Hepatic stellate cell (primary cell): ENCODE measurements at places on chromosomes 3 and 15.

- no peak for DNase-seq
Measured at GRCh38 chr15:83890587-83890986, 236.7 kb downstream of the ADAMTSL3 start.

DNA sequence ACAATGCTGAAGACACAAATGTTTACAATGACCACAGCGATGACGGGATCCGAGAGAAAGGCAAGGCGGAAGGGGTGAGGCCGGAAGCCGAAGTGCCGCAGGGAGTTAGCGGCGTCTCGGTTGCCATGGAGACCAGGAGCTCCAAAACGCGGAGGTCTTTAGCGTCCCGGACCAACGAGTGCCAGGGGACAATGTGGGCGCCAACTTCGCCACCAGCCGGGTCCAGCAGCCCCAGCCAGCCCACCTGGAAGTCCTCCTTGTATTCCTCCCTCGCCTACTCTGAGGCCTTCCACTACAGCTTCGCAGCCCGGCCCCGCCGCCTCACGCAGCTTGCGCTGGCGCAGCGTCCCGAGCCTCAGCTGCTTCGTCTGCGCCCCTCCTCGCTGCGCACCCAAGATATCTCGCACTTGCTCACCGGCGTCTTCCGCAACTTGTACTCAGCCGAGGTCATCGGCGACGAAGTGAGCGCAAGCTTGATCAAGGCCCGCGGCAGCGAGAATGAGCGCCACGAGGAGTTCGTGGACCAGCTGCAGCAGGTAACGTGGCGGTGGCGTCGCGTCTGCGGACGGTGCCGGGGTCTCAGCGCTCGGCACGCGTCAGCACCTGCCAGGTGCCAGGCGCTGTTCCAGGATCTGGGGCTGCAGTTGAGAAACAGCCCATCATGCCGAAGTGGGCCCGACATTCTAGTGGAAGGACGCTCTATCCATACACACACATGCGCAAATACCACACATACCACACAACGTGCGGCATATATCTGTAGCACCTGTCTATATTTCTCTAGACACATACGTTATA, at the start of gene DLEC1:
DLEC1 (plus strand) TSS at position 108 of the 798 bp plus-strand sequence; CDS start at position 126, 18 bp downstream.
- peak; percentile 63 for DNase-seq

DNA sequence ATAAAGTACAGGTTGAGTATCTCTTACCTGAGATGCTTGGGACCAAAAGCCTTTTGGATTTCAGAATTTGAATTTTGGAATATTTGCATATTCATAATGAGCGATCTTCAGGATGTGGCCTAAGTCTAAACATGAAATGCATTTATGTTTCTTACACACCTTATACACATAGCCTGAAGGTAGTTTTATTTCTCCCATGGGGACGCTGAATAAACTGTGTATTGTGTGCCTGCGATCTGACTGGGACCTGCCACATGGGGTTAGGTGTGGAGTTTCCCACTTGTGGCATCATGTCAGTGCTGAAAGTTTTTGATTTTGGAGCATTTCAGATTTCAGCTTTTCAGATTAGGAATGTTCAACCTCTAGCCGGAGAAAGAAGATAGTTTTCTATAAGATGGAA, 35.5 kb downstream of the UBE2E2 start:
- no peak for DNase-seq

GRCh38 chr3:58161435-58162398, 49.1 kb downstream of the DNASE1L3 start:
- DNase-seq = peak; percentile 90

- DNase-seq = peak; percentile 65
Measured at GRCh38 chr3:9704347-9705322, 1.0 kb downstream of the CPNE9 start.

GRCh38 chr3:180267202-180267843, 230.6 kb upstream of the PEX5L start:
- DNase-seq = no peak

DNA sequence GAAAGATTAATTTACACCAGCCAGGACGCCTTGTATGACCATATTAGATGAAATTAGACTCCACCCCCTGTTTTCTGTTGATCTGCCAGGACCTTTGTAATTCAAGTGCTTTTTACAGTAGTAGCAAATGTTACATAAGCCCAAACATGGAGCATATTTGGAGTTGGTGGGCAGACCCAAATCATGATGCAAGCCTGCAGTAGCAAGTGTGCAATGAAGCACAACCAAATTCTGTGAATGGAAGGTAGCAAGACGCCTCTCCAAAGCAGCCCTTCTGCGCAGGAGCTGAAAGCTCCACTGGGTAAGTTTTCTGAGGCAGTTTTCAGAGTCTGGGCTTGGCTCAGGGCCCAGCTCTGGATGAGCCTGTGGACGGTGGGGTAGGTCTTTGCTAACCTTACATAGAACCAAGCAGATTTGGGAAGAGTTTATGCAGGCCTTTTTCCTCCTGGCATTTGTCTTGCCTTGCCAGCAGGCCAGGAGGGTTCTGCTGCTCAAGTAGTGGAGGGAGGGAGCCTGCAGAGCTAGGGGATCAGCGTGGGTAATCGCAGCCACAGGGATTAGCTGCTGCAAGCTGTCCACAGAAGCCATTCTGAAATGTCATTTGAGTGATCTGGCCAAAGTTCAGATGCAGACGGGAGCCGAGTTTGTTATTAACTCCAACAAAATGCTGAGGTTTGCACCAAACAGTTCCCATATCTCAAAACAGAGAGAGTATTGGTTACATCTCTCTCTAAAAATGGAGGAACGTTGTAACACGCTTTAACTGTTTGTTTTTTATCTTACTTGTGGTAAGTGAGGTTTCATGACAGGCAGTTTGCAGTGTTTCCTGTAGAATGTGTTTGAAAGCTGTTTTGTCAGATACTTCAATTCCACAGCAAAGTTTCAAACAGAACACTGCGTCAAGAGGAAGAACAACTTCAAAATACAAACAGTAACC, 55.4 kb downstream of the PSMD6 start:
- no peak for DNase-seq

DNA sequence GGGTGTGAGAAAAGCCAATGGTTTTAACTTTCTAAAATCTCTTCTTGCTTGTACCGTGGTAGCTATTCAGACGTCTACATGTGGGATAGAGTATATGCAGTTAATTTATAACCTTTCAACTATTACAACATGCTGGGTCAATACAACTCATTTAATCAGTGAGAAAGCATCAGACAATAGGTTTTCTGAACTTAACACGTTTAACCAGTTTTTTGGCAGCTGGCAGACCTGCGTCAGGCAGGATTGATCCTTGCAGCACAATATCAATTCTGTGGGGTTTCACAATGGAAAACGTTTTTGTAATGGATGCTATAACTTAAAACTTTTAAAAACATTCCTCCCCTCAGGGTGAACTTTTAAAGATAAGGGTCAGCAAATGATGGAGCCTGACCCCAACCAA, 6.5 kb downstream of the GNB5 start:
- no peak for DNase-seq

DNA sequence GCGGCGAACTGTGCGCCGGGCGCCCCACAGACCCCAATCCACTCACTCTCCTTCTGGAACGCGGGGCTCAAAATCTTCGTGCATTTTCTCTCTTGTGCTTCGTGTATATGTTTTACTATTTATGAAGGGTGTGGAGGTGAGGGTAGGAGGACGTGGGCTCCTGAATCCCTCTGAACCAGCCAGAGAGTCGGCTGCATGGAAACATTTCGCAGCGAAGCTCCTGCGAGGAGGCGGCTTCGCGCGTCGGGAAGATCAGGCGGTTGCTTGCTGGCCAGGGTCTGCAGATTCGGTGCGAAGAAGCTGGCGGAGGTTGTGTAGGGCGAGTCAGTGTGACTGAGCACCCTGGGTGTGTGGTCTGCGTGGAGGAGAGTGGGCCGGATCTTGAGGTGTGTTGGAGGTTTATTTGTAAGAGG, 1.1 kb downstream of the CNTN4 start:
- no peak for DNase-seq

DNA sequence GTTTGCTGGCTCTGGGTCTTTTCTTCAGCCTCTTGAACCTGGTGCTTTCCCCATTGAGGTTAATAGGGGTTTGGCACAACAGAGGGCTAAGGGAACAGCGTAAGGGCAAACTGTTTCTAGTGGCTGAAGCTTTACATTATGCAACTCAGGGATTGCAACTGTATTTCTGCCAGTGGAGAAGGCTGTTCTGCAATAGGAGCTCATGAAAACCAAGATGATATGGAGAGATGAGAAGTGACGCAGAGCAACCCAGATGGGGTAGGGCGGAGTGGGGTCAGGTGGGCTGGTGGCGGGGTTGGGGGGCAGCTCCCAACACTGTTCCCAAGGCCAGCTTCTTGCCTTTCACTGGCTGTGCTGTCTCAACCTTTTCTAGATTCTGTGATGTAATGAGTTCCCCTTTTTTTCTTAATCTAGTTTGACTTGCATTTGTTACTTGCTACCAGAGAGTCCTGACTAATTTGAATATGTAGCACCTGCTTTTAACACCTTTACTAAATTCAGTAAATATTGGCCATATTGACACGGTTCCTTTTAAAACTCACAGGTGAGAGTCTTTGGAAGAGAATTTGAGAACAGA, 7.2 kb downstream of the GXYLT2 start:
- no peak for DNase-seq

DNA sequence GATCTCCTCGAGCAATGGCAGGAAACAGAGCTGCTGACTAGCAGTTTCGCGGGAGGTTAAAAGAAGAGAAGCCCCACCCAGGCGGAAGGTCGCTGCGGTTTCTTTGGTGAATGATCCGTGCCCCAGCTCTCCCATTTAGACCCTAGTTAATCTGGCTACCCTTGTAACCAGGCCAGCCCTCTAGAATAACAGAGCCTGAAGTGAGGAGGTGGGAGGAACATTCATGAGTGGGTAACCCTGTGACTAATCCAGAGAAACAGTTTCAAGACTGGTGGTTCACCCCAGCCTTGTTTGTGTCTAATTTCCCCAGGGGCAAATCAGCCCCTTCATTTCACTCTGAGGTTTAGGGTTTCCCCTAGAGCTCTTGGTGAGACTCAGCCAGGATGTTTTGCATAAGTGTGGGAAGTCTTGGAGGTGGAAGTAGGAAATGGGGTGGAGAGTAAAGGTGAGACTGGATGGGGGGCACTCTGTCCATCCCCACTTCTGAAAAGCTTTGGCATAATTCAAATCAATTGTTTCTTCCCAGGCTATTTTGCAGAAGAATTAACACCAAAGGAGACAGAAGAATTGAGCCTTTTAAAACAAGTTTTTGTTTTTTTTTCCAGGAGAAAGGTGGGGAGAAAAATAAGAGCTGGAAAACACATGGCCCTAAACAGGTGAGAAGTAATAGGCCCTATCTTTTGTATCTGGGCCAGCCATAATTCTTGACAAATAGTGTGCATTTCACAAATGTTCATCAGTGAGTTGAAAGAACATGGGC, 303.1 kb downstream of the RPLP1 start:
- DNase-seq = no peak

DNA sequence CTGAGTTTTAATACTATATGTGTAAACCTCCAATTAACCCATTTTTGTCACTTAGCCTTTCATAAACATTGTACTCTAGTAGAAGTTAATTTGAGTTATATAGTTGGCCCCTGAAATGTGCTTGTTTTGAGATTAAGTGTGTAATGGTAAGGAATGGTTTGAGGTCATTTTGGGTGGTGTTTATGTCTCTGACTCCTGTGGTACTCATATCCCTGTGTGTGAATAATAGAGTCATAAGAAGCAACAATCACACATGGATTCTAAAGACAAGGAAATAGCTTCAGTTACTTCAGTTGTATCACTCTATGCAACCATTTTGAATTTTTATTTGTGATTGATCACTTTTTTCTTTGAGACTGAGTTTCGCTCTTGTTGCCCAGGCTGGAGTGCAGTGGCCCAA, 408.5 kb downstream of the MFSD1 start:
- DNase-seq = no peak

DNA sequence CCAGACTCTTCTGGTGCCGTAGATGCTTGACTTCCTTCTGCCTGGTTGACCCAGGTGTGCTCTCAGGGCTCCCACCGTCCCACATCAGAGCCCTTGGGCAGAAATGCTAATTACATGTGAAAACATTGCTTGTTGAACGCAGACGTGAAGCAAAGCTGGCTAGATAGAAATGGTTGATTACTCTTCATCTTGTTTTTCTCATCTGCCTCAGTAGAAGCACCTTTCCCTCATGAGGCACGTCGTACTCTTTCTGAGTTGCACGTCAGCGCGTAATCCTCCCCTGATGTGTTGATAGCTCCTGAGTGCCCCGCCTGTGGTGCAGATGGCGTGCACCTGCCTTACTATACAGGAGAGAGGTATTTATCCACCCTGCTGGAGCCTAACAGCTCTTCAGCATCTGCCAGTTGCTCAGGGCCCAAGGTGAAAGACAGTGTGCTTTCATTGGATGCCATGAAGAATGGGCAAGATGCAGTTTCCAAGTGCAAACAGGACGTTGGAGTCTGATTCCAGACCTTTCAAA, 18.1 kb downstream of the MAP6D1 start:
- no peak for DNase-seq

DNA sequence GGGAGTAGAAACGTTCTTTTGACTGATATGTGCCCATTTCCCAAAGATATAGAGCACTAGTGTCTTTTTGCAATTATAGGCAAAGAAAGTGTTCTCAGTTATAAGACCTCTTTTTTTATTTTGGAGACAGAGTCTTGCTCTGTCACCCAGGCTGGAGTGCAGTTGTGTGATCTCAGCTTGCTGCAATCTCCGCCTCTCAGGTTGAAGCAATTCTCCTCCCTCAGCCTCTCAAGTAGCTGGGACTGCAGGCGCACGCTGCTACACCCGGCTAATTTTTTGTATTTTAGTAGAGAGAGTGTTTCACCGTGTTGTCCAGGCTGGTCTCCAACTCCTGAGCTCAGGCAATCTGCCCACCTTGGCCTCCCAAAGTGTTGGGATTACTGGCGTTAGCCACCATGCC, 20.7 kb upstream of the ZNF639 start:
- no peak for DNase-seq

- DNase-seq = no peak
Measured at GRCh38 chr3:94937980-94938379, 875.1 kb downstream of the NSUN3 start.

DNA sequence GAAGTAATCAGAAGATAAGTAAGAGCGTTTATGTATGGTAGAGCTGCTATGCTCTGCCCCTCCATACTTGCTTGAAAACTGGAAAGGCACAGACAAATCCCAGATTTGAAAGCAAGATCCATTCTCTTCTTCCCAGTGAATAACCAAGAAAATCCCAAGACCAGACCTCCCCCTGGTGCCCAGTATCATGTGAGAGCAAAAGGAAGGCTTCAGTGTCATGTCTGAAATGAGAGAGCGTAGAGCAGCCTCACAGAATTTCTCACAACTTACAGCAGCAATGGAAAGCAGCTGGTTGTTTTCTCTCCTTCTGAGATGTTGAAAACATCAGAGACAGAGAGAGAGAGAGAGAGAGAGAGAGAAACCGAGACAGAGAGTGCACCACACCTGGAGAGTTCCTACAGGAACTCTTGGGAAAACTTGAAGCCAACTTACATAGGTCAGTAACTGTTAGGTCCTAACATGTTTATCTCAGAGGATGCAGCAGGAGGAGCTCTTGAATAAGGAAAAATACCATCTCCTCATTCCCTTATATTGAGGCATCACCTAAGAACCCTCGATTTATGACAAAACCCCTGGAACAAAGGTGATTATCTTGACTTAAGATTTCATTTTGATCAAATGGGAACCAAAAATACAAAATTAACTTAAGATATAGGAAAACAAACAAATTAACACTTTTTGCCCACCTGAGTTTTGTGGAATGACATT, 273.3 kb downstream of the NSUN3 start:
- DNase-seq = peak; percentile 7

- DNase-seq = no peak
Measured at GRCh38 chr15:34717729-34718128, 37.1 kb downstream of the GJD2 start.
